NCI-H748 treated with DMSO at 0.1 percent for 48 hours (cell line): ENCODE measurements at places on chromosomes 5 and 9.
A peak's percentile ranks its signal among the peaks of the same experiment; 100 is the strongest.

DNA sequence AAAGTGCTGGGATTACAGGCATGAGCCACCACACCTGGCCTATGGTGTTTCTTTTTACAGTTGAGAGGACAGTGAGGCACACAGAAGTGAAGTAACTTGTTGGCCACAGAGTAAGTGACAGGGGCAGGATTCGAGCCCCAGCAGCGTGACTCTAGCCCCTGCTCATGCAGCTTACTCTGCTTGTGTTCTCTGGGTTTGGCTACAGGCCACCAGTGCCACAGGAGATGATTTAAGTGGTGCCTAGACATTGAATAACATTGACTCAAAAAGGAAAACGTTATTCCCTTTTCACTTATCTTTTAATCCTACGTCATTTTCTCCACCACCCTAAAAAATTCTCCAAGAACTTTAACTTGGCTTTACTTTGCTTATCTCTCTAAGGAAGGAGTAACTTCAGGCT is 61.4 kb downstream of the SNX24 start:
- no peak for DNase-seq

DNA sequence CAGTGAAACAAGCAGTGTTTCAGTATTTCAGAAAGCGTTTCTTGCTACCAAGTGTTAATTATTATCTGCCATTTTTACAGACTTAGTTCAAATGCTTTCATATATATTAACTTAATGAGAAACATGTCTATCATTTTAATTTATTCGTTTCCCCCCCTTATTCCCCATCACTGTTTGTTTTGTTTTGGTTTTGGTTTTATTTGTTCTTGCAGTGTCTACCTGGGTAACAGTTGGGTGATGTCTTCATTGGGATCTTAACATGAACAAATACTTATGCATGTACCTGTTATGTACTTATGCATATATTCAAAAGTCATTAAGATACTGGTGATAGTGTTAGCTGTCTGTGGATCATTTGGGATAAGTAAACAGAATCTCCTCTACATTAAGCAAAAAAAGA is 108.0 kb downstream of the CDC42SE2 start:
- DNase-seq: no peak

DNA sequence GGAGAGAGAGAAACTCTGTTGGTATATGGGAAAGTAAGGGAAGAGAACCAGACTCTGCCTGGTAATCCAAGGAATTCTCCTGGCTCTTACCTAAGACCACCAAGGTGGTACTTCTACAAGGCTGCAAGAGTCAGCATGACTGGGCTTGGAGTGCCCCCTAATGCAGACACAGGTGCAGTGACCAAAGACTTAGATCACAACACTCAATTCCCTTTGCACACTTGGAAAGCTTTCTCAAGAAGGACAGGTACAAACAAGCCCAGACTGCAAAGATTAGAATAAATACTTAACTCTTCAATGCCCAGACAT is 25.2 kb downstream of the UGT3A2 start:
- no peak for DNase-seq

DNA sequence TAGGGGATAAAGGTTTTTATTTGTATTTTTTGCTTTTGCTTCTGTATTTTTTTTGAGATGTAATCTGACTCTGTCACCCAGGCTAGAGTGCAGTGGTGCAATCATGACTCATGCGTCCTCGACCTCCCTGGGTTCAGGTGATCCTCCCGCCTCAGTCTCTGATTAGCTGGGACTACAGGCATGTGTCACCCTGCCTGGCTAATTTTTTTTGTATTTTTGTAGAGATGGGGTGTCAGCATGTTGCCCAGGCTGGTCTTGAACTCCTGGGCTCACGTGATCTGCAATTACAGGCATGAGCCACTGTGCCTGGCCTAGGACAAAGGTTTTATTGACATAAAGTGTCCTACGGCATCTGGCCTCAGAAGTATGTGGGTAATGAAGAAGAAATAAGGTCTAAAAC is 297.1 kb upstream of the C9orf72 start:
- no peak for DNase-seq

DNA sequence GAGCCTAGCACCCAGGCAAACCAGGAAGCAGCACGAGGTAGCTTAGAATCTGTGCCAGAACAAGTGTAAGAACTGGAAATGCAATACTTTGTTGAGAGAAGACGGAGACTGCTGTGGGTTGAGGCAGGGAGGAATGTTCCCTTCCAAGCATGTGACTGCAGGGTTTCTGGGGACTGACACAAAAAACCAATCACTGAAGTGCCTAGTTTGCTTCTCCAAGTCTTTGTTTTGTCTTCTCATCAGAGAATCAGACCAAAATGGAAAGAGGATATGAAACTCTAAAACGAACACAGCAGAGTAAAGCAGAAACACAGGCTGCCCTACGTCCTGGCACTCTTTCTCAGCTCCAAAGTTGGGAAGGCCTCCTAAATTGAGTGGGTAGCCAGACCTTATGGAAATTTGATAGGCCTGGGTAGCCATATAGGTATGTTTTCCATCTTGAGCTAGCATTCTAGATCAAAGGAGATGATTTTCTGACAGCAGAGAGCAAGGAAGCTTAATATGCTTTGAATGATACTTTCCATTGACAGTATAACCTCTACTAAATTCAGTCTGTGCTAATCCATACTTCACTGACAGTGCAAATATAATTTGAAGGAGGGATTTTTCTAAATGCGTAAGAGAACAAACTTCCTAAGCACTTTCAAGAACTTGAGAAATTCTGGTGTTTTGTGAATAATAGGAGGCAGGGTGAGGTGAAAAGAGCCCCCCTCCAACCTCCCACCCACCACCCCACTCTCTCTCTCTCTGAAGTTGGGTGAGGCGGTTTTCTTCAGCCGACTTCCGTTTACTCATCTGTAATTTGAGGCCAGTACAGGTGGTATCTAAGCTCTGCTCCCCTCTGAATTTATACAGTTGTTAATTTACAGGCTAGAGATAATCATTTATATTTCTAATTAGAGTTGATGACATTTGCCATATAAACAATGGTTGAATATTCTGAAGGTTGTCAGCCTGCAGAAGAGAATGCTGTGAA is 5.5 kb downstream of the ADRB2 start:
- no peak for DNase-seq

DNA sequence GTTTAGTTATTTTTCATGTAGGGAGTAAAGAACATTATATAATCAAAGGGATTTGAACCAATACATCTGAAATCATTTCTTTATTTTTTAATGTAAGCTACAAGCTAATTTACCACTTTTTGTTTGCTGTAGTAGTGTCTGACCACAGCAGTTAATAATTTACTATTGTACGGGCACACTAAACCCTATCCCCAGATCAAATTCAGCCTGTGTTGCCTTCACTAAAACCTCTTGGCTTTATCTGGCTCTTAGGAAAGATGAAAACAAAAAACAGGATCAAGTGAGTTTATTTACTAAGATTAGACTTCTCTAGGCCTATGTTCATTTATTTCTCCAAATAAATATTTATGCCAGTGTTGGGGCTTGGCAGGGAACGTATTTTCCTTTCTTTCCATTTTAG is 384.1 kb downstream of the EBF1 start:
- DNase-seq: no peak

- DNase-seq: no peak
Observed at GRCh38 chr9:78320875-78321496, 24.1 kb downstream of the PSAT1 start.

GRCh38 chr9:122498883-122499288 is 11.7 kb upstream of the OR1J2 start:
- DNase-seq: peak; percentile 49

- no peak for DNase-seq
Observed at GRCh38 chr5:149519601-149520000, 31.6 kb downstream of the CSNK1A1 start.

DNA sequence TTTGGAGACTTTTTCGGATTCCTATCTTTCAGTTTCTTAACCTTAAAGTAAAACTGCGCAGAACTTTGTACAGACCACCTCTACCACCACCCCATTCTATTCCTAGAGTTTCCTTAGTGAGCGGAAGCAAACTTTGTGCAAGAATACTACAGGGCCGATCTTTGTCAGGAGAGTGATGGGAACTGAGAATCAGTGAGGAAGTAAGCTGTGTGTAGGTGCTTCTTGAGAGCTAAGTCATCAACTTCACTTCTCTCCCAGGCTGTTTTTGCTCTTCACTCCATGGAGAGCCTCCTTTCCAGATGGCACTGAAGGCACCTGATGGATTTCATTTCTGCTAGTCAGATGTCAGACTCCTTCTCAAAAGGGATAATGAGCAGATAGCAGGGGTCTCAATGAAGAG is 127.3 kb downstream of the SPATA31D1 start:
- no peak for DNase-seq
